ENCODE measurements at places on chromosomes 12 and 14.

- peak; percentile 36 for DNase-seq
Observed at GRCh38 chr14:21924479-21924878, 250.9 kb upstream of the OR4E1 start.

- no peak for DNase-seq
Observed at GRCh38 chr12:111316671-111317070, 52.2 kb downstream of the PHETA1 start.

DNA sequence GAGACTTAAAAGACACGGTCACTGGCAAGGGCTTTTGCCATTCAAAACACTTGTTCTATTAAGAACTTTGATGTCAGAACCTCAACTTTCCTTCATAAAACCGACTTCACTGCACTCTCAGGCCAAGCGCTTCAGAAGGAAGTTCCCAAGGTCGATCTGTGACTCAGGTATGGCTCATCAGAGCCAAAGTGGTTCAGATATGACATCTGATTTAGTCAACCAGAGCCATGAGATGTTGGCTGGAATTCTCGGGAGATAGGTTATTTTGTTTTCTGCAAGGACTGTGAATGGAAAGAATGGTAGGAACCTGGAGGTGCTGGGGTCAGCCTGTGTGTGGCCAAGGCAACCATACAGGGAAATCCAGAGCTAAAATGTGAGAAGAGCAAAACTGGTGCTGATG is 445.6 kb downstream of the GLT1D1 start:
- DNase-seq, result no peak

DNA sequence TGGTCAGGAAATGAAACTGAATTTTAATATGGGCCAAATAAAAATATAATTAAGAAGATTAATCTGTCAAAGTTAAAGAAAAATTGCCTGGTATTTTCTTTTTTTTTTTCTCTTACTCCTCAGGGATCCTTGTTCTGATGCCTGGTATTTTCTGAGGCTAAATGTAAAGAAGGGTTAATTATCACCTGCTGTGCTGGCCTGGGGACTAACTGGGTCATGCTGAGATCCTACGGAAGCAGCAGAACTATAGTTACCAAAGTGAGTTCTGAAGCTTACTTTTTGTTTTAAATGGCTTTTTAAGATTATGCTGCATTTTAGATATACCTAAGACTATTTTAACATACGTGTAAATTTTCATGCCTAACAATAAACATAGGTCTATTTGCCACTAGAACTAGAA is 23.3 kb downstream of the ZC2HC1C start:
- no peak for DNase-seq

DNA sequence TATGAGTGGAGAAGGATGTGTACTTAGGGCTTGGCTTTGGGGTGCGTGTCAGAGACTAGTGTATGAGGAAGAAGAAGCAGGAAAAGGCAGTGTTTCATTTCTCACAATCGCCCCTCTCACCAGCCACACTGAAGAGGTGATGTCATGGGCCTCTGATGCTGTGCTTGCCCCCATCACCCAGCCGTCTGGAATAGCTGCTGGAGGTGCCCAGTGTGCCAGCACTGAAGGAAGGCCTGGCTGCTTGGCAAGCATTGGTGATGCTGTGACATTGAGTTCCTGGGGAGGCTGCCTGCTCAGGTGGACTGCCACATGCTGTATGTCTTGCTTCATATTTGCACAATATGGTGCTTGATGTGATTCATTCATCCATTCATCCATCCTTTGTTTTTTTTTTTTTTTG is 56.2 kb downstream of the CRADD start:
- no peak for DNase-seq

DNA sequence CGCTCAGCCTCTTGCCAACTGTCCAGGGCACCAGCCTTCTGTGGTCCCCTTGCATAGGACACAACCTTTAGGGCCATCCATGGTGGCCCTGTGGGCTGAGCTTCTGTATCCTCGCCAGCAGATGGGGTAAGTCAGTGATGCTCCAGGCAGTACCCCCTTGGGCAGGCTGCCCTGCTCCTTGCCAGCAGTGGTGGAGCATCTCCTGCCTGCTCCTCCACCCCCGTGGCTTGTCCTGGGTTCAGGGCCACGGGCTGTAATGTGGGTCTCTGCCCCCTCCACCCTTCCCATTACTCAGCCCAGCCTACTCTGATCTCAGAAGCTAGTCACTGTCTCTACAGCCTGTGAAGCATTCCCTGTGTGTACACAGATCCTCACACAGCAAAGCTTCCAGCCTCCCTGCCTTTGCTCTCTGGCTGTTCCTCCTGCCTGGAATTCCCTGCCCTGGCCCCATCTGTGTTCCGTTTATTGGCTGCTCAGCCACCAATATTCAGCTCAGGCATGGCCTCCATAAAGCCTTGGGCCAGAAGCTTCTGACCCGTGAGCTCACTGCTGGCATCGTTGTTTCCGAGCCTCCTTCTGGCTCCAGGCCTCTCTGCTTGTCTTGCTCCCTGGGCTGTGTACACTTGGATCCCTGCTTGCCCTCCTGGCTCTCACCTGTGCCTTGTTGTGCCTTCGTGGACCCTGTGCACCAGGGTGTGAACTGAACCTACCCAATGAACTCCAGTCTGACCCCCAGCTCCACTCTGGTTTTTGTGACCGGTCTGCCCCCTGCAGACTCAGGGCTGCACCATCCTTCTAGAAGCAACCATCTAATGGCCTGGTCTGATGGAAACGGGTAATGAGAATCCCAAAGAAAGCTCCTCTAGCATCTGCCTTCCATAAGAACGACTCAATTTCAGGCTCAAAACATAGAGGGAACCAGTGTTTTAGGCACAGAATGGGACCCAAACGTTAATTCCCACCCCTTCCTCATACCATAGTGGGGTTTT is 177.0 kb upstream of the PRMT8 start:
- DNase-seq, result no peak

DNA sequence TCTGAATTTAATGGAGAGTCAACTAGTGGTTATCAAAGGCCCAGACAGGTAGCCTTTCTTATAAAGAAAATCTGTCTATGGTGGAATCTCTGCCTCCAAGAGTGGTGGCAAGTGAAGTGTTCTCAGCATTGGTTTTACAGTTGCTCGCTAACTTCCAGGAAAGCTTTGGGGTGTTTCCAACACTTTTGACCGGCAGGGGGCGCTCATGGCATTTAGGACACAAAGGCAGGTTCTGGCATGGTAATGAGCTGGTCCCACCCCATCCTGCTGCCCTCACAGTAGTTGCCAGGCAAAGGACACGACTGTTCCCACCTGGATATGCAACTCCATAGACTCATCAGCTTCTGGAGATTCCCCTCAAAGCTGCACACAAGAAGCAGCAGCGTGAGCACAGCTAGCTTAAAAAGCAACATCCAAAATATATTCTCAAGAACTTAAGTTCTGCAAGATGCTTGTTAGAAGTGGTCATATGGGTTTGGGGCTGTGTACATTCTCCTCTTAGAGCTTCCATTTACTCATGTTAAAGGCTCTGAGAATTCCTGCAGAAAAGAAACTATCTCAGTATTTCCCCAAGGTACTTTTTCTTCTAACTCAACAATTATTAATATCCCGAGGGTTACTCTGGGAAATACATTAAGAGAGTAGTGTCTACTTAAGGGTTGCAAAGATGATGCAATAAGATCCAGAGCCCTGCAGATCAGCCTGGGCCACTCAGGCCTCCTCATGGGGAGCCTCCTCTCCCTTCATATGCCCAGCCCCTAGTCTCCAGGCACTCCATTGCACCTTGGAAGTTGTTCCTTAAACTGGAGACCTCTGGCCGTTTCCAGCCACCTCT is 14.8 kb downstream of the PROX2 start:
- peak; percentile 84 for DNase-seq

DNA sequence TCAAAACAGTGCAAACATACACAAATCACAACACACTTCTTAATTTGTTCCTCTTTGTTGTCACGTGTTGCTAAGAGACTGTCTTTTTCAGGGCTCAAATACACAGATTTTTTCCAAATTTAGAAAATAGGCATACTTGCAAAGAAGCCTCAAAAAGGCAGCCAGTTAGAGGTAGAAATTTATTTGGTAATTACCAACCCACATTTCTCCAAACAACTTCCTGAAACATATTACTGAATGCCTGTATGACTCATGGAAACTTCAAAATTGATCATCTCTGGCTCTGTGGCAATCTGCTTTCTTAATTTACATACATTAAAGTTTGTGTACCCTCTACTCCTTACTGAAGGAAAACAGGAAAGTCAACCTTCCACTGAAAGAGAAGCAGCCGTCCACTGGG is 36.4 kb downstream of the PPM1H start:
- DNase-seq, result no peak

DNA sequence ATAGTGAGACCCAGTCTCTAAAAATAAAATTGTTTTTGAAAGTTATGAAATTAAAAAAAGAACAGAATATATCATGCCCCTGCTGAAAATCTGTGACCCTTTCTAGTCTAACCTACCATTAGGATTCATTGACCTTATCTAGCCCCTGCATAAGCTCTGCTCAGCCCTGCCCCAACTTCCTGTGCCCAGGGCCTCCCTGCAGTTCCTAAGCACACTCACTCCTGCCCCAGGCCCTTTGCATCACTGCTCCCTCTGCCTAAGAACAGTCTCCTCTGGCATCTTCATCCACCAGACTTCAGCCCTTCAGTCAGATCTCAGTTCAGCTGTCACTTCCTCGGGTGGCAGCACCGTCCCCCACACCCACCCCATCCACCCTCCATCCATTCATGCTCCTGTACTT is 55.4 kb downstream of the SCARB1 start:
- DNase-seq, result no peak

GRCh38 chr14:25628978-25629377 is 579.0 kb upstream of the STXBP6 start:
- no peak for DNase-seq

GRCh38 chr14:52220924-52221811 is 46.3 kb upstream of the PTGDR start:
- no peak for DNase-seq

DNA sequence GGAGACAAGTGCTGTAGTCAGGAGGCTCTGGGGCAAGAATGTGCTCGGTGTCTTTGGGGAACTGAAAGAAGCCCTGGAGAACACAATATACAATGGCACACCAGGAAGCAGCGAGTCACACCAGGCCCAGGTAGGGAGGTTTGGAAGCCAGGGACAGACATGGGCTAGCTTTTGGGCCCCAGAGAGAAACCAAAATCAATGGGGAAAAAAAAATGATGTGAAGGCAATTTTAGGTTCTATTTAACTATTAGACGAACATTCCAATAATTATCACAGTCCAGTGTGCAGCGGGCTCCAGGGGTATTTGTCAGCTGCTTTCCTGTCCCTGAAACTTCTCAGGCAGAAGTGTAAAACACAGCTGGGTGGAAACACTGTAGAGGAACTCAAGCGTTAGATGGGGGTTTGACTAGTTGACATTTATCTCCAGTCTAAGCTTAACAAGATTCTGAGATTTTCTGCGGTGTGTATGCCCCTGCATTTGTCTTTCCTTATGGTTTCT is 21.8 kb upstream of the EGLN3 start:
- no peak for DNase-seq

DNA sequence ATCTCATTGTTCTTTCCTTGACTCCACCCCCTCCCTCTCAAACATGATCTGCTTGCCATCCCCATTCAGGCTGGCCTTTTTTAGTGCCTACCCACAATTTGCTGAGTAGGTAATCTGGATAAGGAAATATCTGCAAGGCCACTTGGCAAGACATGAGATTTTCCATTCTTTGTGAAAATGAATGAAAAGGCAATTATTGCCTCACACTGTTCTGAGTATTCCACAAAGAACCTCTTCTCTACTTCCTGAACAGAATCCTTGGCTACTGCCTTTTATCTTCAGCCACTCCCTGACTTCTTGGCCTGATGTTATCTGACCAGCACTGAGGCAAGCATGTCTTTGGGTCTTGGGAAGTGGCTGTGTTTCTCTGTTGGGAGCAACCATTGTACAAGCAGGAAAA is 263.2 kb upstream of the ATP2B1 start:
- no peak for DNase-seq

DNA sequence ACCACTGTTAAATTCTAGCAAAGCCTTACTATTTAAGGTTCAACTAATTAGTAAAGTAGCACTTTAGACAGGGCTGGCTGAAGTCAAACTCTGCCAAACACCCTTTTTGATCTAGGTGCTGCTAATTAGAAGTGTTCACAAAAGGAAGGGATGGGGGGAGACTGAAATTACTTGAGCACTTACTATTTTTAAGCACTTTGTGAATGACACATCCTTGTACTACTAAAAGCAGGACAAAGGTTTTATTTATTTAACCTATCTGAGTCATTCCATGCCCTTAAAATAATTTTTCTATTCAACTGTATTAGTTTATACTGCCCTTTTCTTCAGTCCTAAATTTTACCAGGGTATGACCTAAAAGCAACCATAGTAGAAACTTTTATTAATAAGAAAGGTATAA is 20.1 kb downstream of the MBIP start:
- no peak for DNase-seq

GRCh38 chr12:110688446-110689280 is at the start of gene HVCN1:
Gene HVCN1, minus strand, starts transcription at chr12:110689115. Its CDS starts 5,870 bp downstream, at chr12:110683245.
- peak; percentile 15 for DNase-seq

GRCh38 chr14:34853041-34853440 is 22.1 kb downstream of the BAZ1A start:
- no peak for DNase-seq

- peak; percentile 35 for DNase-seq
Observed at GRCh38 chr12:68317047-68317667, 15.0 kb downstream of the MDM1 start.

GRCh38 chr12:124829008-124829707 is 34.5 kb downstream of the SCARB1 start:
- no peak for DNase-seq

GRCh38 chr12:106863189-106863588 is 88.7 kb downstream of the RIC8B start:
- DNase-seq, result no peak

DNA sequence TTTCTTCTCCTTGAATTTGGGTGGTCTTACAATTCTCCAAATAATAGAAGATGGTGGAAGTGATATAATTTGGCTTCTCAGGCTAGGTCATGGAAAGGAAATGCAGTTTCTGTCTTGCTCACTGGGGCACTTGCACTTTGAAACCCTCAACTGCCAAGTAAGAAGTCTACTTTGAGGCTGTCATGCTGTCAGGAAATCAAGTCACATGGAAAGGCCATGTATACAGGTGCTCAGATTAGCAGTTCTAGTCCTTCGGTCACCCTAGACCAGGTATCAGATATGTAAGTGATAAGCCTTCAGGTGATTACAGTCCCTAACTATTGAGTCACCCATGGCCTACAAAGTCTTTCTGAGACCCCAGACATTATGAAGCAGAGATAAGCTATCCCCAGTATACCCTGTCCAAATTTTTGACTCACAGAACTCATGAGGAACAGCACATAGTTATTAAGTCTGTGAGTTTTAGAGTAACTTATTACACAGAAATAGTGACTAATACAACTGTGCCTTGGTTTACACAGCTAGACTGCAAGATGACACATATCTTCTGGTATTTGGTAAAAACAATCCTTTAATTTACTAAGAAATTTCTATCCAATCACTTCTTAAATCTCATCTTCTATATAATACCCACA is 26.3 kb upstream of the BBS10 start:
- no peak for DNase-seq

DNA sequence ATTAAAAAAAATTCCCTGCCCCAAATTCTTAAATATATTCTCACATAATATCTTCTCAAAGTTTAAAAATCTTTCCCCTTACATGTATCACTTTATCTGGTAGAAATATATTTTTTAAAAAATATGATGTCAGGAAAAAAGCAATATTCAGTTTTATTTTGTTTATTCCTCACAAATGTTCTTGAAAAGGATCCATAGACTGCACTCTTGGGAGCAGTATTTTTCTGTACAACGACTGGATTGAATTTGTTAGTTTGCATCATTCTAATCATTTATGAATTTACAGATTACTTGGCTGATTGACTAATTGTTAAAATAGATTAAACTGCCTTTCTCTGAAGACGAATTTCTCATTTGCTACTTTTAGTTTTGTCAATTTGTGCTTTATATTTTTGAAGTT is 468.1 kb upstream of the NOVA1 start:
- no peak for DNase-seq
